ENCODE measurements at places on chromosomes 3 and 15.

GRCh38 chr3:16508591-16508995, 4.9 kb downstream of the RFTN1 start:
- DNase-seq: no peak

DNA sequence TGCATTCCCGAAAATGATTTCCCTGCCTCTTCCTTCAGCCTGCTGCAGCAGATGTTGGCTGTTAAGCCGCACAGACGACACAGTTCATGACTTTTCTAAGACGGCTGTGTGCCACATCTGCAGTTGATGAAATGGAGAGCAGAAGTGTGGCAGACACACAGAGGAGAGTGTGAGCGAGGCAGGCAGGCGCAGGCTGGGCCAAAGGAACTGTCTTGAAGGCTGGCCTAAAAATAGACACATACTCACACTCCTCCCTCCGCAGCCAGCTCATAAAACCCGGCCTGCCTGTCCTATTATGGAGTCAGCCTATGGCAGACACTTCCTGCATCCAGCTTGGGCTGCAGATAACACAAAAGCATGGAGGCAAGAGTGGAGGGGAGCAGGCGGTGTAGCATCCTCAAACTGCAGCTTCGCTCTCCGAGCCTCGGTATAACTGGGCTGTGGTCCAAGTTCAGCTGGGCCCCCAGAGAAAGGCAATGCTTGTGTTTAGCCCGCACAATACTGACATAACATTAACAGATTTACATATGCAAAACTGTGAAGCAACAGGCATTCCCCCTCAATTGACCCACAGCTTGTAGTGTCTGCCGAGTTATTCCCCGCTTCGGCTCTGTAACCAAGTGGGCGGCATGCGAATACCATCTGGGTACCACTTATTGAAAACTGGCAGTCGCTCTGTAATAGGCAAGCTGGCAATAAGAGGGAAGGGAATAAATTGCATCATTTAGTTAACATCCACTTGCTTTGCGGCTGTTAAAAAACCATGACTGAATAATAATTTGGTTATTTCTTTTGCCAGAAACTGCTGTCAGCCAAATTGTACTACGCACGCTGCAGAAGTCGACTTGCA, 40.8 kb downstream of the FOXP1 start:
- no peak for DNase-seq

- DNase-seq: no peak
These were observed 167.6 kb downstream of the ECT2 start for GRCh38 chr3:172918165-172918564.

GRCh38 chr3:123432832-123433523, 15.9 kb downstream of the ADCY5 start:
- no peak for DNase-seq

DNA sequence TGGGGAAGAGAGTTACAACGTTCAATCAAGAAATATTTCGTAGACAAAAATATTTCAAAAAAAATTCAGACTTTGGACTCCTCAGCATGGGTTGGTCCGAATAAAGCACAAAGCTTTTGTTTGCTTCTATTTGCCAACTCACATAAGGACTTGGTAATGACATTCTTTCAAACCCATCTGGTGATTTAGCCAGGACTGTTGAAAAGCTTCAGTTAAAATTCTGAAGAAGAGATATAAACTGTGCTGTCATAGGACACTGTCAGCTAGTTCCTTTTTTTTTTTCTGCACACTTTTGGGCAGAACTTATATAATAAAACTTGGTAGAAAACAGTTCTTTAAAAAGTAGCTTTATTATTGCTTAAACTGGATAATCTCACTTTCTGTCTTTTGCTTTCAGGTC, 660.8 kb upstream of the SGO1 start:
- DNase-seq: no peak

DNA sequence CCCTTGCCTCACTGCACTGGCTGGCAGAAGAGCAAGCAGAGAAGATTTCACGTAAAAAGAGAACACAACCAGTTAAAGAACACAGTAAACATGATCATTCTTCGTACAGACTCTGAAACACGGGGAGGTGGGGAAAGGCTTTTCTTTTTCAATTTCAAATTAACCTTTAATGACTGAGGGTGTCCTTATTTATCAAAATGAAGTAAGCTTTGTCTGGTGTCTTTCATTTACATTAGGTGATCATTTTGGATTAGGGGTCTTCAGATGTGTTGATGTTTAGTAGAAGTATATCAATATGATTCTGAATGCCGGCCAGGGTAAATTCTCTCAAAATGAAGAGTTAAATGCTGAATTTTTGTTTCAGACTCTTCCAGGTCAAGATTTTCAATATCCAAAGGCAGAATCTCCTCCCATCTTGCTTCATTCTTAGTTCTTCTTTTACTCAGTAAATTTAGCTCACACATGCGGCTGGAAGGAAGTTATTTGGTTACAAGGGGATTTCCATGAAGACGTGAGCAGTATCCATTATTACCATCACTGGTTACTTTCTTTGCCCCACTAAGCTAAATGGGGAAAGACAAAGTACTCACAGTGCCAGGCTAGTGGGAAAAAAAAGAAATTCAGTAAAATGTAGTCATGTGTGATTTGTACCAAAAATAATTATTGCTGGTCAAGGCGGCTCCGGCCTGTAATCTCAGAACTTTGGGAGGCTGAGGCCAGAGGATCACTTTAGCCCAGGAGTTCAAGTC, 272.2 kb upstream of the NR2F2 start:
- no peak for DNase-seq

GRCh38 chr3:65712140-65712539, 326.6 kb downstream of the MAGI1 start:
- no peak for DNase-seq

GRCh38 chr15:48006031-48006511, 114.7 kb upstream of the SLC24A5 start:
- DNase-seq: peak; percentile 11

- DNase-seq: no peak
These were observed 2.4 kb downstream of the GNL3 start for GRCh38 chr3:52688266-52688665.

DNA sequence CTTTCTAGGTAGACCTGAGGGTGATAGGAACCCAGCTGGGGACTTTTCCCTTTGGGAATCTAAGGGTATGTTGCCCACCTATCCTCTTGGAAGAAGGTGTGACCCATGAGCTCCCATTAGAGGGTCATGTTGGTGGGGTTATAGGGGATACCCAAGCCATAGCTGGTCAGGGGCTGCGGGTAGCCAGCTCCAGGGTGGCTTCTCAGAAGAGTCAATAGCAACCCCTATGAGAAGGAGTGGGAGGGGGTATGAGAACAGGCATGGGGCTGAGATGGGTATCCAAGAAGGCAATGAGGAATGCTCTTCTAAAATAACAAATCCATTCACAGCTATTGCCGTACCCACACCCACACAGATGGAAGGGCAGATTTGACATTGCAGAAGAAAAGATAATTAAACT, 217.8 kb downstream of the UACA start:
- no peak for DNase-seq

DNA sequence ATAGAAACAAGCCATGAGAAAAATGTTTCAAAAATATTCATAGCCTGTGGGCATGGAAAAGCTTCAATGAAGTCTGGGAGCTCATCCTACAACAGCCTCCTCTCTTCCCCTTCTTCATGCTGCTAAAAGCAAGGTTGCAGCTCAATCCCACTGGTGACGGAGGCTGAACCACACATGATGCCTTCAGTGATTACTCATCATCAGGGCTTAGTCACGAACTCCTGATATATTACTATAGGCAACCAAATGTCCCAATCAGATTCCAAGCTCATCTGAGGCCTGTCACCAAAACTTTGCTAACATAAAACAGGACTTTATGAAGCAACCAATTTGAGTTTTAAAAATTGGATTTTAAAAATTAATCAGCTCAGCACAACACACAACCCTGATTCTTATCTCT, 24.0 kb upstream of the SLC24A5 start:
- DNase-seq: no peak

GRCh38 chr15:99414755-99415731, 150.7 kb upstream of the MEF2A start:
- no peak for DNase-seq

GRCh38 chr15:49290191-49290590, 120.1 kb downstream of the GALK2 start:
- no peak for DNase-seq

GRCh38 chr3:88824666-88825564, 282.5 kb upstream of the EPHA3 start:
- no peak for DNase-seq

DNA sequence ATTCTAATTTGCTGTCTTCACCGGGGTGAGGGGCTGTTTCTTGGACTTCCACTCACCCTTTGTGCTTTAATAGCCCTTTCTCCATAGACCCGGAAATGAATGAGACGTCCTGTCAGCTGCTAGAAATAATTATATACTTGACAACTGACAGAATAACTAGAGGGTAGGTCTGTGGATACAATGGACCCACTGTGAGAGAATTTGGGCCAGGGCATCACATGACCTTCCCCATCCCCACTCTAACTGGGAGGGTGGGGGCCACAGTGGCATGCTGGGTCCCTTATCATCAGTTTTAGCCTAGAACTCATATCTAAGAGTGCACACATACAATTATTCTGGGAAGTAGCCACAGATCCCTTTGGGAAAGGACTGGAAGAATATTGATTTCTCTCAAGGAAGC, 25.9 kb upstream of the MINAR1 start:
- no peak for DNase-seq

- DNase-seq: no peak
These were observed 12.4 kb downstream of the HES1 start for GRCh38 chr3:194148383-194148782.

DNA sequence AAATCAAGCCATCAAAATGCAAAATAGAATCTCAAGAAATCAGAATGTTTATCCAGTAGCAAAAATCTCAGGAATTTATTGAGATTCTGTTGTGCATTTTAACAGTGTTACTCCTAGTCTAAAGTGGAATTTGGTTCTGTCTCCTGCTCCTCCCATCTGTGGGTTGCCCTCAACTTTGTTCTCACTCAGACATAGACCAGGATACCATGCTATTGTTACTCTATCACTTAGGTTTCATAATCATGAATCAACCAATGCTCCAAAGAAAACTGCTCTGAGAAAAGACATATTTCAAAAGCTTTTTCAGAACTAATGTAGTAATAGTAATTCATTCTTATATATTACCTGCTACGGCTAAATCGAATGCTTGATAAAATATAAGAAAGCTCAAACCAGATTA, 274.7 kb downstream of the RBMS3 start:
- no peak for DNase-seq

GRCh38 chr3:36259580-36259979, 120.7 kb upstream of the STAC start:
- no peak for DNase-seq

DNA sequence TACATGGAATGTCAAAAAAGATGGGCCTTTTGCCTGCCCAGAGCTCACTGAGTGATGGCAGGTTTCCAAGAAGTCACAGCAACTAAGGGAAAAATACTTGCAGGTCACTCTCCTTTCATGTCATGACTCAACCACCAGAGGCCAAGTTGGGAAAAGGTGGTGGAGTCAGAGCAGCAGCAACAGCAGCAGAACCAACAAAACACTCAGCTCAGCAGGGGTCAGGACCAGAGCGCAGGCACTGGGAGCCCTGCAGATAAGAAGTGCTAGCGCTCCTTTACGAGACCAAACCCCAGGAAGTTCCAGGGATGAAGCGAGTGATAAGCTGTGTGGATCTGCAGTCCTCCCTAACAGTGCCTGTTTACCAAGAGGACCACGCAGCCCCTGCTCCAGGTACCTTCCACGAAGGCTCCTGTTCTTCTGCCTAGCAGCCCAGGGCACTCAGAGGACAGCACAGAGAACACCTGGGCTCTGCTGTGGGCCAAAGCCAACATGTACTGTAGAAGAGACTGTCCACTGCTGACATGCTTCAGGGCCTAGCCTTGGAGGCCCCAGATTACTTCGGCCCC, 26.0 kb downstream of the POC1A start:
- peak; percentile 13 for DNase-seq

DNA sequence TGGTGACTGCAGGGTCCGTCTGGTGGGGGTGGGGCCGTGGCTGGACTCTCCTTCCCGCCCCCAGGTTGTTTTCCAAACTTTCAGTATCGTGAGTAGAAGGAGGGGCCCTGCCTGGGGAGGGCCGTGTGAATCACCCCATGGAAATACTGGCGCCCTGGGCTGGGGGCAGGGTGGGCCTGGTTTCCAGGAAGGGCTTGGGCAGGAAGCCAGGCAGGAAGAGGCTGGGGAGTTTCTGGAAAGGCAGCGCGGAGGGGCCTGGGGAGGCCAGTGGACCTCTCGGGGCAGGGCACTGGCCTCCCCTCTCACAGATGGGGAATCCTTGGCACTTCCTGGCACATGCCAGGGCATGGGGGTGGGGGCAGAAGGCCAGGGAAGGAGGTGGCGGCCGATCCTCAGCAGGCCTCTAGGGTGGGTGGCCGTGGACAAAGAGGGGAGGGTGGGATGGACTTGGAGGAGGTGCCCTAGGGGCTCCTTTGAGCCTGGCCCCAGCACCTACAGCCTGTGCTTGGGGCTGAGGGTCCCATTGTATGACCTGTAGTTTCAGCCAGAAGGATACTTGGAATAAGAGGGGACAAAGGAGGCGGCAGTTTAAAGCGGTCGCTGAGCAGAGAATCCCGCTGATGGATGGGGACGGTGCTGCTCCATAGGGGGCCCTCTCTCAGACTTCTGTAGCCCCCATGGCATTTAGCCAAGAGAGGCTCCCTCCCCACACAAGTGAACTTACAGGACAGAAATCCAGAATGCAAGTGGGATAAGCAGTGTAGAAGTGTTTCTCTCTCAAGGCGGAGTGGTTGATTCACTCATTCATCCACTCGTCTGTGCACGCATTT, 56.5 kb upstream of the GATA2 start:
- no peak for DNase-seq

GRCh38 chr3:107082527-107082926, 294.7 kb upstream of the CCDC54 start:
- DNase-seq: no peak

- DNase-seq: no peak
These were observed 98.4 kb downstream of the FLNB start for GRCh38 chr3:58106640-58107039.

DNA sequence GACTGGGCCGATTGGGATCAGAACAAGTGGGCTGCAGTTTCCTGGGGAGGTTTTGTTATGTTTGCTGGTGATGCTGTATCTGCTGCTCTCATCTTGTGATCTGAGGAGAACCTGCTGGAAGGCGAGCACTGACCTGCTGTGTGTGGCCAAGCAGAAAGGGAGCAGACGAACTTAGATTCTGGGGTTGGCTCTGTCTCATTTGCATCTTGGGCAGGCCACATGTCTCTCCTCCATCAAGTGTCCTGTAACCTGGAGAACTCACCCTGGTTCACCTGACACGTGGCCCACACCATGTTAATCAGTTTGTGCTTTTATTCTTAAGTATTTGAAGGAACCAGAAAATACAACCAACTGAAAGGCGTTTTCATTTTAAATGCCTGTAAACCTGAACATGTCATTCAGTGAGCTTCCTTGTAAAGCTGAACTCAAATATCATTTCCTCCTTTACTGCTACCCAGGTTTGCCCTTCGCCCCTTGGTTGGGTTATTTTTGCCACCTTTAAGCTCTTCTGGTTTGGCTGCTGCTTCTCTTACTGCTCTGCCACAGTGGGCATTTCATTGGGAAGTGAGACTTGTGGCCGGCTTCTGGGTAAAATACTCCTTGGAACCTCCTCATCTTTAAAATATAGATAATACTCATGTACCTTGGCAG, 33.5 kb upstream of the TRAK1 start:
- DNase-seq: no peak

Measured in NT2/D1 (cell line).